Neural progenitor cell (in vitro differentiated cells): ENCODE measurements at places on chromosomes 16 and 17. TPM values are rescaled to one million over a fixed set of nuclear protein-coding genes. Genes with fewer than 3 reads are reported as not detected.

Gene SCARF1
- 1.1 TPM in 1 of 2 replicates, not detected in the other for total RNA-seq

Gene RNU2-1
- total RNA-seq: not detected in 2 replicates

Gene ZSCAN10
- total RNA-seq: 5.4 and 16.2 TPM in 2 replicates

Gene SLC13A2
- total RNA-seq: not detected in 2 replicates

Gene OR3A3
- total RNA-seq: not detected in 2 replicates

DNA sequence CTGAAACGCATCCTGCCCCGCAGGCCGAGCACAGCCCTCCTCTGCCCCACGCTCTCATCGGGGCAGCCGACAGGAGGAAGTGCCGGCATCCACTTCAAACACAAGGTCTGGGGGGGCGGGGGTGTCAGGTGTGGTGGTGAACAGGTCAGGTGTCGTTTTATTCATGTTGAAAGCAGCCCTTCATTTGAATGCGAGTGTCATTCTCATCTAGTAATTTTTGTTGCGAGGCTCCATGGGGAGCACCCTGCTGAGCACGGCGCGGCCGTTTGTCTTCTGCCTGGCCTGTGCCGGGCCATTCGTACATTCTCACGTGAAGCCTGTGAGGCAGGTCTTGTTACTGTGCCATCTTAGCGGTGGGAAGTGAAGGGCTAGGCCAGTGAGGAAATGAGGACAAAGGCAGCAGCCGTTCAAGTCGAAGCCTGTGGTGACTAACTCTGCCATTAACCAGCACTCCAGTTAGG lies 1.9 kb downstream of the ACSF3 start:
- DNase-seq: no peak

- no peak for DNase-seq
Observed at GRCh38 chr17:80272366-80272765, 11.7 kb downstream of the RNF213 start.

DNA sequence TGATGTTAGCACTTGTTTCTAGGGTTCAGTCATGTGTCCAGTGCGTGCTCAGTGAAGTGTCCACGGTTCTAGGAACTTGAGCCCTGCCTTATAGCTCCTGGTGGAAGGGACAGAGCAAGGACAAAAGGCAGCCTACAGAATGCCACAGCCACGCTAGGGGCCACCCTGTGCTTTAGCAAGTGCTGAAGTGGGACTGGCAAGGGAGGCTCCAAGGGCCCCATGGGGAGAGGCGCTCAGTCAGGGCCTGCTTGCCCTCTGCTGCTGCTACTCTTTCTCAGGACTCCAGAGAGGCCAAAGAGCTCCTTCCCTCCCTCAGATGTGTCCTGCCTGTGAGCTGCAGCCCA lies 6.8 kb downstream of the NT5C start:
- no peak for DNase-seq

DNA sequence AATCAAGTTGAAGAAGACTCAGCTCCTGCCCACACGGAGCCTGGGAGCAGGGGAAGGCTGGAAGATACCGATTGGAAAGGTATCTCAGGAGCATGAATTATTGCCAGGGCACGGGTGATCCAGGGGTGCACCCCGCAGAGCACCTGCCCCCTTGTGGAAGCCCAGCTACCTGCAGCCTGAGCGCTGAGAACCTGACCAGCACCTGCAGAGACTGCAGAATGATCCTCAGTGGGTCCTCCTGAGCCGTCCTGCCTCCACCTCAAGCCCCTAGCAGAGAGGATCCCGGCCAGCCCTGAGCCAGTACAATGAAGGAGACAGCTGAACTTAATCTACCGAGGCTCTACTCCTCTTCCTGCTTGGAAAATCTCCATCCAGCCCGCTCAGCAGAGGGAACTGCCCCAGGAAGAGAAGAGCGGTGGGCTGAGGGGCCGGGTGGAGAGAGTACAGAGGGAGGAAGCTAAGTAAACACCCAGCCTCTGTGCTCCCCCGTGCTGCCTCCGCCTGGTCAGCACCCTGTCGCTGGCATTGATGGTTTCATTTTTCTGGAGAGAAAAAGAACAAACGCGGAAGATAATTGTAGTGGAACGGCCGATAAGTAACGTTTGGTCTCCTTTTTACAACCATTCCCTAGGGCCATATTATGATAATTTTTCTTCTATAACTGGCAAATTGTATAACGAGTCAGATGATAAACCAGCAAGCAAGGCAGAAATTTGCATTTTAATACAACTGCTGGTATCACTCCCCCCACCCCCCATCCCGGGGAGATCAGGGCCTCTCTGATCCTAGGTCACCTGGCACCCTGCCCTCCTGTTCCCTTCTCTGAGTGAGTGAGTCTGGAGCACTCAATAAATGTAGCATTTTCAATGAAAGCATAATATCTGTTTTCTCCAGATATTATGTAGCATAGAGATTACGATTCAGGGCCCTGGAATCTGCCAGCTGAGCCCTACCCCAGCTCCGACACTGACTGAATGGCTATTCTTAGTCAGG lies 204.5 kb upstream of the RPL38 start:
- DNase-seq: peak; percentile 69

DNA sequence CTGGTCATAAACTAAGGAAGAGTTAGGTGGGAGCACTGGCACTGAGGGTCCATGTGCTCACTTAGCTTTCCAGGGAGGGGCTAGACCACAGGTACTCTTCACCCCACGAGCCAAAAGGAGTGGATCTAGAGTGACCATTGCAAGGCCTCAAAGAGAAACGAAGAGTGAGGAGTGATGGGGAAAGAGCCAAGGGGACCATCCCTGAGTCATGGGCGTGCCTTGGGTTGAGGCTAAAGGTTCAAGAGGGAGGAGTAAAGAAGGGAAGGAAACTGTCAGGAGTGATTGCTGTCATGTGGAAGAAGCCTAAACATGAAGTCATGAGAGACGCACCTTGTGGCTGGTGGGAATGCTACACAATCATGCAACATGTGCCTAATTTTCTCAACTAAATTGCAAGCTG lies 141.0 kb downstream of the CDH13 start:
- DNase-seq: no peak

- peak; percentile 47 for DNase-seq
Observed at GRCh38 chr17:31559584-31560501, 168.4 kb downstream of the RAB11FIP4 start.

- peak; percentile 32 for DNase-seq
Observed at GRCh38 chr17:6651919-6652452, 424 bp downstream of the C17orf100 start.
